AML-193 (cell line): ENCODE measurements at places on chromosomes 12 and 14.
A peak's percentile ranks its signal among the peaks of the same experiment; 100 is the strongest.

- no peak for DNase-seq
Observed at GRCh38 chr12:45978108-45978507, 12.3 kb downstream of the SCAF11 start.

GRCh38 chr12:20000229-20000849 is 368.0 kb upstream of the PDE3A start:
- no peak for DNase-seq

DNA sequence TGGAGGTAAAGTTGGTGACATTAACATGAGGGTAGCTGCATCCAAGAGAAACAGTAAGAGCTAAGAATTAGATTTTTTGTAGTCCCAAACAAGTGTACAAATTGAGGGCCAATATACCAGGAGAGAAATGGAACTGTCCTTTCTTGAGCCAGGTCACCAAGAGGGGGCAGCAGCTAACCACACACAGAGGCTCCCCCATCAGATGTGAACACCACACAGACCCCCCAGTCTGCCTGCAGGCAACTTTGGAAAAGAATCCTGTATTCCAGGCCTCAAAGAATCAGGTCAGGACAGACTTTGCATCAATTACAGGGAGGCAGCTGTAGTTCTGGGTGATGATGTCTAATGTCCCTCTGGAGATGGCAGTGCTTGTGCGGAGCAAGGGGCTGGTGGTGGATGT is 77.9 kb downstream of the SPTB start:
- DNase-seq: no peak

DNA sequence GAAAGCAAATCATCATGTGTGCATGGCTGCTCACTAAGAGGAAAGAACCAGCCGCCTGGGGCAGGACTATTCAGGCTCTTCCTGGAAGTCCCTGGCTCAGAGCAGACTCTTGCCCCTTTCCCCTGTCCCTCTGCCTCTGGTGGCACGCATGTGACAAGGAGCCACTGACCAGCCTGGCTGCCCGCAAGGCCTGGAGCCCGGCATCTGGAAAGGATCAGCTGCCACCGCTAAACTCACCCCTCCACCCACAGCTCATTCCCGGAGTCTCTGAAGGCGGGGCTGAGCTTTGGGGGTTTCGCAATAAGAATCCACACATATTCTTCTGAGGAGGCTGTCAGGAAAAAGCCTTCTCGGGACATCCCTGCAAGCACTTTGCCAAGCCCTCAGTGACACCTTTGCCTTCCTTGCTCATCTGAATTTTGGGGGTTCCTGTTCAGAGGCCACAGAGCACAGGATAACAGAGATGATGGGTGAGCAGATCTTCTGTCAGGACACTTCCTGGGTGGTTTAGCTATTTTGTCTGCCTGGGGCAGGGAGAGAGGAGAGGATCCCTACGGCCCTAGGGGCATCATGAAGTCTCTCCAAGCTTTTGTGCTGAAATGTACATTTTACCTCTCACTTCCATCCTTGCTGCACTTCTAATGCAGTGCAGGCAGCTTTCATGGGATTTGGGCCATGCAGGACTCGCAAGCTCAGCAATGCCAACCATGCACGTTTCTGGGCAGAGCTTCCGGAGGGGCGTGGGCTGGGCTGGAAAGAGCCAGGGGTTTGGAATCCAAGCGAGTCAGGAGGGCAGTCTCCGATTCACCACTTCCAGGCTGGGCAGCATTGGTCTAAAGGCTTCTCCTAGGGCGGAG is 124.8 kb upstream of the MAP1LC3B2 start:
- peak; percentile 54 for DNase-seq

GRCh38 chr14:71713451-71713850 is 218.8 kb upstream of the RGS6 start:
- no peak for DNase-seq

- DNase-seq: no peak
Observed at GRCh38 chr14:50520947-50521815, 11.2 kb downstream of the MAP4K5 start.

- DNase-seq: no peak
Observed at GRCh38 chr12:18246066-18246465, 15.3 kb upstream of the PIK3C2G start.

- no peak for DNase-seq
Observed at GRCh38 chr12:116146386-116146785, 131.1 kb downstream of the MED13L start.

GRCh38 chr12:132560364-132560613 is 50.1 kb downstream of the LRCOL1 start:
- DNase-seq: no peak

GRCh38 chr12:117380083-117380482 is 18.7 kb upstream of the NOS1 start:
- no peak for DNase-seq

DNA sequence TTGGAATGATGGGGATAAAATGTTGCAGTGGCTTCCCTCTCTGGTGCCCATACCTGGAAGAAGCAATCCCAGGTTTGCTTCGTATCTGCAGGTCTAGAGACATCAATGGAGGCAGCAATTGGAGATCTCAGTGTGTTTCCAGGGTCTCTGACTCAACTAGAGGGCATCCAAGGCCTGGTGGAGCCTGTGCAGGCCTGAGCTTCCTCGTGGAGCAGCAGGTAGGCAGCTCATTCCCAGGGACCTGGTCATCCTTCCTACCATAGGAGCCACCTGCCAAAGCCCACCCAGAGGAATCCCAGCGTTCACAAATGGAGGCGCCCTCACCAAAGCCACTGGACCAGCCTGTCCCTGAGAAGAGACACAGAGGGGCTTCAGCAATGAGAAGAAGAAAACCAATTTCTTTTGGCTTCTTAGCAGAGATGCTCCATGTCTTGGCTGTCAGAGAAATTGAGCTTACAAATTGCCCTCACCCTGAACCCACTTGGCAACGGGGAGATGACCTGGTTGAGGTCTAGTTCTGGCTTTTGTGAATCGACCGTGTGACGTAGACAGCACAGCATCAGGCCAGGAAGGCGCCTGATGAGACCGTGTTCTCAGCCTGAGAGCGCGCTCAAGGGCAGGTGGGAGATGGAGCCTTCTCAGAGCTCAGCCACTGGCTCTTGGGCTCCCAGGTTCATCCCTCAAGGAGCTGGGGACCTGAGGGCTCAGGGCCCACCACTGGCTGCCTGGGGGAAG is 283.6 kb downstream of the DPF3 start:
- DNase-seq: no peak
